ENCODE measurements at places on chromosomes 1 and 21.

GRCh38 chr1:182086136-182086535 lies 24.6 kb upstream of the ZNF648 start:
- DNase-seq = no peak

DNA sequence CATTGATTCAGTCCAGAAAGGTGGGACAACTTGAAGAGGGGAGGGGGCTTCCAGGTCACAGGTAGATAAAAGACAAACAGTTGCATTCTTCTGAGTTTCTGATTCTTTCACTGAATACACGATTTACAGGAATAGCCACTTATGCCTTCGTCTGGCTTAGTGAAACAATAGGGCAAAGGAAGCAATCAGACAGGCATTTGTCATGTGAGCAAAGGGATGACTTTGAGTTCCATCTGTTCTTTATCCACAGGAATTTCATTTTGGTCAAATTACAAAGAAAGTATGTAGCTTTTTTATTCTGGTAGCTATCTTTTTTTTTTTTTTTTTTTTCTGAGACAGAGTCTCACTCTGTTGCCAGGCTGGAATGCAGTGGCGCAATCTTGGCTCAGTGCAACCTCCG lies 202.5 kb downstream of the TTLL7 start:
- no peak for DNase-seq

GRCh38 chr1:54839824-54840223 lies 38.7 kb upstream of the TTC22 start:
- no peak for DNase-seq

- DNase-seq = no peak
Measured at GRCh38 chr1:13797397-13797796, 97.4 kb downstream of the PRDM2 start.

- DNase-seq = no peak
Measured at GRCh38 chr1:6889875-6890480, 104.7 kb downstream of the CAMTA1 start.

DNA sequence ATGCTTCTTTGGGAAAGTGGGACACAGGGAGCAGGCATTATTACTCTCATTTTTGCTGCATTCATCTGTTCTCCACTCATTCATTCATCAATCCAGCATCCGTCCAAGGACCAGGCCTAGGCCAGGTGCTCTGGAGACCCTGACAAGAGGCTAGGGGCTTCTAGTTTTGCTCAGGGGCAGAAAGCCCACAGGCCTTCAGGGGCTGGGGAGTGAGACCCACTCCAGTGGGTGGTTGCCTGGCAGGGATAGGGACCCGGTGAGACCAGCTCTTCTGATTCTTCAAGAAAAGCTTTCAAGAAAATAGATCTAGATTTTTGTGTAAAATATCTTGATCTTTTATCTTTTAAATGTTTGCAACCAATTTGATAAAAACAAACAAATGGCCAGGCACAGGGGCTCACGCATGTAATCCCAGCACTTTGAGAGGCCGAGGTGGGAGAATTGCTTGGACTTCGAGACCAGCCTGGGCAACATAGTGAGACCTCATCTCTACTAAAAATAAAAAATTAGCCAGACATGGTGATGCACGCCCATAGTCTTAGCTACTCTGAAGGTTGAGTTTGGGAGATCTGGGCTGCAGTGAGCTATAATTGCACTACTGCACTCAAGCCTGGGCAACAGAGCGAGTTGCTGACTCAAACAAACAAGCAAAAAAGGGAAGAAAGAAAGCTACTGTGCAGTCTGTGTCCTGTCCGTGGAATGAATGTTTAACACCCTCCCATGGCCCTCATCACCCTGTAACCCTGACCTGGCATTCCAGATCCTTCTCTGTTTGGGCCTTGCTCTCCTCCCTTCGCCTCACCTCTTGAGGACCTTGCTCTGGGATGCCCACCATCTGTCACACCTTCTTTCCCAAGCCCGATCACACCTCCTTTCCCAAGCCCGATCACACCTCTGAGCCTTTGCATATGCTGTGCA lies 17.3 kb upstream of the LRP8 start:
- no peak for DNase-seq

GRCh38 chr1:70353044-70353443 lies 1.5 kb downstream of the ANKRD13C start:
- no peak for DNase-seq

- DNase-seq = peak; percentile 35
Measured at GRCh38 chr1:213649373-213649772, 338.4 kb upstream of the PROX1 start.

DNA sequence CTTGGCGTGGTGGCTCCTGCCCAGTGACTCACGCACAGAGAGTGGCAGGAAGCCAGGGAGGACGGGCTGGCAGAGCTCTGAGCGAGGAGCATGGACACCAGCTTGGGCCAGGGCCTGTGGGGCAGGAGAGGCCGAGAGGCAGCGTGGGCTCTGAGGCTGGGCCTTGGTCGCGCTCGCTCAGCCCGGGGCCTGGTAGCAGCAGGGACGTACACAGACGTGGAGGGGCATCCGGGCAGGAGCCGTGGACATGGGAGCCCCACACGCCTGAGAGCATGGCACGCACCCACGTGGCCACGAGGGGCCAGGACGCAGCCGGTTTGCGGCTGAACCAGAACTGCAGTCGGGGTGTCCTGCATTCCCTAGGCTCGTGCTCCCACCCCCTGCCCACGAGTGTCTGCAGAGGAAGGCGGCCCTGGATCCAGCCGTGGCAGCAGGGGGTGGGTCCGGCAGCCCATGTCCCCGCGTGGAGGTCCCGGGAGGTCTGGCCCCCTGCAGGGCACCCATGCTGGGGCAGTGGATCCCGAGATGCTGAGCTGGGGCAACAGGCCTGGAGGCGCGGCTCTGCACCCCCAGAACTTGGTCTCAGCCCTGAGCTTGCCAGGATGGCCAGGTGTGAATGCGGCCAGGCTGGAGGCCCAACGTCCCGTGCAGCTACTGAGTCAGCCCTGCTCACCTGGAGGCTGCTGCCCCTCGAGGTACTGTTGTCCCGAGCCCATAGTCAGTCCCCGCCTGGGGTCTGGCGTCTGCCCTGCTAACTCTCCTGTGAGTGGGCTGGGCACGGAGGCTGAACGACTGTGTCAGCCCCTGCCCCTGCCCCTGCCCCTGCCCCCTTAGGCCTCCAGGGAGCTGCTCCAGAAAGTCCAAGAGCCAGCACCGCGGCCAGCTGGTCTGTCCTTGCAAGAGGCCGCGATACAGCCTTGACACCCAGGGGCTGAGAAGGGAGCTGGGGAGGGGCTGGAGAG lies 61.6 kb downstream of the SLX9 start:
- no peak for DNase-seq

GRCh38 chr1:210722410-210723081 lies 393.8 kb downstream of the HHAT start:
- DNase-seq = no peak

GRCh38 chr1:2641381-2642130 lies 8.7 kb upstream of the MMEL1 start:
- DNase-seq = no peak

- no peak for DNase-seq
Measured at GRCh38 chr21:38938343-38938742, 132.6 kb downstream of the ETS2 start.

GRCh38 chr1:235253219-235253962 lies 74.6 kb downstream of the ARID4B start:
- DNase-seq = no peak

- no peak for DNase-seq
Measured at GRCh38 chr1:95146637-95147036, 29.5 kb downstream of the TLCD4 start.

GRCh38 chr1:16298653-16299052 lies 53.6 kb downstream of the FBXO42 start:
- no peak for DNase-seq

DNA sequence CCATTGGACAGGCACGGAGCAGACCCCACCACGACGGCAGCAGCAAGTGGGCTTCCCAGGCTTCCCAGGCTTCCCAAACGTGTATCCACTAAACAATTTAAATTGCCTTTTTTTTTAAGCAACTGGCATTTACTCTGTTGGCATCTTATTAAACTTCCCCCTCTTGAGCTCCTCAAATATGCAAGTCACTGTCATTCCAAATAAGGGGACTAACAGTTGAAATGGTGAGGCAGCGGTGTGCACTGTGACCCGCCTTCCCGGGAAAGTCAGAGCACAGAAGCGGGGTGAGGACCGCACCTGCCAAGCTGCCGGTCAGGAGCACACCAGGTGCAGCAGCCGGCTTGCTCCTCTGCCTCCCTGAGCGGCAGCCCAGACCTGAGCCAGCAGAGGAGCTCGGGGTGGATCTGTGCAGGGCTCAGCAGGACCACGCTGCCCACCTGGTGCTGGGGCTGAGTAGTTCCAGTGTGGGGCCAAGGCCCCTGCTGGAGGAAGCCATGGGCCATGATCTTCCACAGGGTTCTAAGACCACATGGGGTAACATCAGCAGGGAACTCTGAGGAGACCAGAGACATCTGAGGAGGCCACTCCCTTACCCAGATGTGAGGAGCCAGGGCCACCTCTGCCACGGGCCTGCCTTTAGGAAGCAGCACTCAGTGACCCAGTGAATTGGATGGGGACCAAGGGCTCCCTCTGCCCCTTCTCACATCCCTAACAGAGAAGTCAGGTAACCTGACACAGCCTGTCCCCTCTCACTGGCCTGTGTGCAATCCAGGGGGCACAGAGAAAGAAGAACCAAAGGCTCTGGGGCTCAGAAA lies 245.4 kb downstream of the NPHP4 start:
- DNase-seq = no peak

DNA sequence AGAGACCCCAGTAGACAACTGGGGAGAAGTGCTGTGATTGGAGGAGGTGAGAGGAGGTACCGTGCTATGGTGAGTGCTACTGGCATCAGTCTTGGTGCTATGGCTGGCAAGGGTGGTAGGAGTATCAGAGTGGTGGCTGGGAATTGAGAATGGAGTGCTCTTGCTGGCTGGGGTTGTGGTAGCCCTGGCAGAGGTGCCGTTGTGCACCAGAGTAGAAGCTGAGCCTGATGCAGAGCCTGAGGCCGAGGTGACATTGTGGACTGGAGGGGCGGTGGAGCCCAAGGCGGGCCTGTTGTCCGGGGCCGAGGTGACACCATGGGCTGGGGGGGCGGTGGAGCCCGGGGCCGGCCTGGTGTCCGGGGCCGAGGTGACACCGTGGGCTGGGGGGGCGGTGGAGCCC lies 14.6 kb downstream of the TRIM46 start:
- no peak for DNase-seq

DNA sequence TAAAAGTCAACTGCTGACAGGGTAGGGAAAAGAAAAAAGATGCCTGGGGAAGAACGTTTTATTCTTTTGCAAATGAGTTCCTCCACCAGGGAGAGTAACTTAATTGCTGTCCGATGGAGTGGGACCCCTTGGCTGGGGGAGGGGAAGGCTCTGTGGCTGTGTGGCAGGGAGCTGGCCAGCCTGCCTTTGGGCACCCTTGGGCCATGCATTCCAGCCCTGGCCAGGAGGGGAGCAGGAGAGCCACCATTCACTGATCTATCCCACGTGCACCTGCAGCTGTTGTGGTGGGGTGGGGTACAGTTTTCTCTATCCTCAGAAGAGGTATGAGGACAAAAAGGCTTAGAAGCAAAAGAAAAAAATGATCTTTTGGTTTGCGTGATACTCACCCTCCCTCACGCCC lies 116.9 kb downstream of the KCNK1 start:
- DNase-seq = no peak

GRCh38 chr21:33418691-33419090 lies 15.5 kb downstream of the IFNGR2 start:
- DNase-seq = no peak

DNA sequence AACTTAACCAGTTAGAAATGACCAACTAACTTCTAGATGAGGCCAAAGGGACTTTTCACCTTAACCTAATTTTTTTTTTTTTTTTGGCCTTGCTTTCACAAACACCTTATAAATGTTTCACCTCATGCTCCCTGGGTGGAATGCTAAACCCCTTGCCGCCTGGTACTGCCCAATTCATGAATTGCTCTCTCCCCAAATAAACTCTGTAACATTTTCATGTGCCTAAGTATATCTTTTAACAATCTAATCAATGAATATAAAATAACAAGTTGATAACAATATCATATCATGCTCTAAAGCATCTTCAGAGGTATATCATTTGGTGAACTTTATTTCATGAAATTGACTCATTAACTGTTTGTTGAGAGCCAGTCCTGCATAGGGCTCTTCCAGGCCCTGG lies 10.9 kb upstream of the CNN3 start:
- no peak for DNase-seq

DNA sequence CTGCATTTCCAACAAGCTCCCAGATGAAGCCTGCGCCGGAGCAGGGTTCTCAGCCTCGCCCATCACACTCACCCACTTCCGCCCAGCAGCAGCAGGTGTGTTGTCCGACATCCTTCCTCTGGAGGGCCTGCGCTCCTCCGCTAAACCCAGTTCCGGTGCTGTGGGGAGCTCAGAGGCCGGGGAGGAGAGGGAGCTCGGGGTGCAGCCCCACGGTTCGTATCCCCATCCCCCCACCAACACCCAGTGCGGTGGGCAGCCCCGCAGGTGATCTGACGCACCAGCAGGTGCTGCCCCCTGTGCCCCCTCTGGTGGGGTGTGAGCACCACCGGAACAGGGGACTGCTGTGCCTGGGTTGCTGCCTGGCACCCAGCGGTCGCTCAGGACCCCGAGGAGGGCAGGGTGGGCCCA lies 3.4 kb upstream of the PEX10 start:
- no peak for DNase-seq

DNA sequence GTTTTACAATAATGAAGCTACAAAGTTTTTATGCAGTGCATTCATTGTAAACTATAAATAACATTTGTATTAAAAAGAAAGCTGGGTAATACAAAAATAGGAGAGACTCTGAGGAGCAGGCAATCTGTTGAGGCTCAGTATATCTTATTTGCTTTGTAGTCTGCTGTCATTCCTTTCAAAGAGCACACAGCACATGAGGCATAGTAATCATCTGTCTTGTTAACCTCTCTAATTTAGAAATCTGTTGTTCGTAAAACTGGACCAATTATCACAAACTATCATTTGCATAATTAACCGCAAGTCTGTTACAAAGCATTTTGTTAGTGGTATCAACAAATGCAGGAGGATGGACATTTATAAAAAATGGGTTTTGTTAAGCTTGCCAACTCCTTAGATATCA lies 51.0 kb downstream of the SELENOF start:
- no peak for DNase-seq

- no peak for DNase-seq
Measured at GRCh38 chr1:112387807-112388206, 8.2 kb upstream of the CTTNBP2NL start.

DNA sequence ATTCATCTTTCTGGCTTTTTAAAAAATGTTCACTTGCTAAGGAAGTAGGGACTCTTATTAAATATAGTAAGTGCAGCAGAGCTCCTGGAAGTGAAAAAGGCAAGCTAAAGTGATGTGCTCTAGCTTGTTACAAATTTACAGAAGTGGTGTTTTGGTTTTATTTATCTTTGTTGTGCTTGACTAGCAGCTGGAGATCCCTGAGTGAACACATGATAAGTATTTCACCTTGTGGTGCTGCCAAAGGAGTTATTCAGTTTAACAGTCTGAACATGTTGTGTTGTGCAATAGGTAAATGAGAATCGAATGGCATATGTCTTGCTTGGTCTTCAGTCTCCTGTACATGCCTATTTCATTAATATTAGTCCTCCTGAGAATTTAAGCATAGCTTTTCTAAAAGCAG lies 315.7 kb downstream of the TPR start:
- DNase-seq = no peak

- DNase-seq = no peak
Measured at GRCh38 chr1:206699000-206699586, 14.4 kb downstream of the MAPKAPK2 start.

- DNase-seq = no peak
Measured at GRCh38 chr1:49102752-49103151, 326.1 kb upstream of the BEND5 start.

GRCh38 chr1:153364766-153365666 lies 7.4 kb downstream of the S100A9 start:
- no peak for DNase-seq

All from NCI-H1436 treated with DMSO at 0.1 percent for 48 hours (cell line).